ENCODE measurements at places on chromosomes 2 and 18. TPM values are rescaled to one million over a fixed set of nuclear protein-coding genes. Genes with fewer than 3 reads are reported as not detected.
A peak's percentile ranks its signal among the peaks of the same experiment; 100 is the strongest.

- no peaks in the 10 kb centered on the region for H3K36me3 ChIP-seq
- no peak overlapping the region for H3K4me3 ChIP-seq
- no peaks in the 10 kb centered on the region for H3K4me1 ChIP-seq
- H3K27me3 ChIP-seq = no peaks in the 10 kb centered on the region
These were observed 536.3 kb upstream of the GCFC2 start for GRCh38 chr2:76247006-76247405.

DNA sequence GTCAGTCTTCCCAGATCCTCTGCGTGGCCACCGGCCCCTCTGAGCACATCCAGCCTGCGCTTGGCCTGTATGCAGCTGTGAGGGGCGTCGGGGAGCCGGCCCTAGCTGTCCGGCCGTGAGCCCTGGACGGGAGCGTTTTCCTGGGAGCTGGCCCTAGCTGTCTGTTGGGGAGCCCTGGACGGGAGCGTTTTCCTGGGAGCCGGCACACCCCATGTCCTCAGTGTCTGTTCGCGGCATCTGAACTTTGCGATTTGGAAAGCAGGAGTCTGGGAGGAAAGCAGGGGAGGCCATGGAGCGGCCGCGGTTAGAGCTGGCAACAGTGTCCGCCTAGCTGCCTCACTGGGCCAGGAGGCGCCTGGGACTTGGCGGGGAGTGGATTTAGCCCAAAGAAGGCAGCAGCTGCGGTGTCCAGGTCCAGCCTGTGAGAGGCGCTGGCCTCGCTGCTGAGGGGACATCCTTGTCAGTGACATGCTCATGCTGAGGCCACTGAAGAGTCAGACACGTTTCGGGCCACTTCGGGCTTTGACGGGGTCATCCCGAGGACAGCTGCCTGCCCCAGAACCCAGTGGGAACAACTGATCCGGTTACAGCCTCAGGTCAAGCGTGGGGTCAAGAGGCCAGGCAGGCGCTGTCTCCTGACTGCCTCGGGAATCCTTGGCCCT is 75.8 kb downstream of the KCNG2 start:
- no peaks in the 10 kb centered on the region for H3K27me3 ChIP-seq
- H3K4me3 ChIP-seq = no peak overlapping the region

- no peaks in the 10 kb centered on the region for H3K27me3 ChIP-seq
- no peak overlapping the region for H3K27ac ChIP-seq
- no peak overlapping the region for H3K4me3 ChIP-seq
These were observed 372.7 kb upstream of the SOX11 start for GRCh38 chr2:5319493-5319892.

- H3K36me3 ChIP-seq = no peaks in the 10 kb centered on the region
- no peak overlapping the region for H3K4me3 ChIP-seq
- H3K4me1 ChIP-seq = no peaks in the 10 kb centered on the region
- no peaks in the 10 kb centered on the region for H3K27me3 ChIP-seq
- no peak overlapping the region for H3K27ac ChIP-seq
These were observed 41.8 kb downstream of the CNGA3 start for GRCh38 chr2:98388081-98388480.

GRCh38 chr2:61157371-61158003 is 4.5 kb upstream of the C2orf74 start:
- H3K4me1 ChIP-seq = no peaks in the 10 kb centered on the region
- peaks cover 14% of the 10 kb centered on the region for H3K36me3 ChIP-seq
- no peak overlapping the region for H3K4me3 ChIP-seq
- no peaks in the 10 kb centered on the region for H3K27me3 ChIP-seq

Gene MATN3
- 13.5 TPM for total RNA-seq

Gene DTNA
- 27.8 TPM for total RNA-seq

- no peaks in the 10 kb centered on the region for H3K27me3 ChIP-seq
- H3K4me1 ChIP-seq = no peaks in the 10 kb centered on the region
- no peaks in the 10 kb centered on the region for H3K36me3 ChIP-seq
- DNase-seq = peak; percentile 95
These were observed 1307.8 kb upstream of the TMEFF2 start for GRCh38 chr2:193502363-193503035.

- no peaks in the 10 kb centered on the region for H3K27me3 ChIP-seq
- H3K27ac ChIP-seq = no peak overlapping the region
- H3K36me3 ChIP-seq = no peaks in the 10 kb centered on the region
- no peak for DNase-seq
- no peak overlapping the region for H3K4me3 ChIP-seq
- peaks cover 3% of the 10 kb centered on the region for H3K4me1 ChIP-seq
These were observed 70.5 kb upstream of the PPP1CB start for GRCh38 chr2:28681158-28681571.

GRCh38 chr2:239225371-239225851 is 175.4 kb downstream of the HDAC4 start:
- H3K27ac ChIP-seq = no peak overlapping the region
- no peak for DNase-seq
- no peak overlapping the region for H3K4me3 ChIP-seq
- no peaks in the 10 kb centered on the region for H3K36me3 ChIP-seq
- no peaks in the 10 kb centered on the region for H3K27me3 ChIP-seq

DNA sequence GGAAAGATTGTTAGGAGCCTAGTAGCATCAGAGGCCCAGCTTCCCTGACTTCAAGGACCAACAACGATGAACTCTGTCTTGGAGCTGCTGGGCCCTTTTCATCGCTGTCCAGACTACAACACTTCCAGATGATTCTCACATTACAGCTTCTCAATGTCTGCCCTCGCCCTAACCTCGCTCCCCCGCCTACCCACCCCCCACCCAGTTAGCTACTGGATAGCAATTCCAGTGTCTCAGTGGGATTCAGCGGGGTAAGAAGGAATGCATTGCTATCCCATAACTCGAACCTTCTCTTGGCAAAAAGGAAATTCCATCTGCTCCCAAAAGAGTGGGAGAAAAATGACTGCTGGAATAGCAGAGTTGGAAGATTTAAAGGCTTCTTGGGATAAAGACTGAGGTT is 65.0 kb downstream of the RPL37A start:
- no peaks in the 10 kb centered on the region for H3K27me3 ChIP-seq
- DNase-seq = no peak
- H3K36me3 ChIP-seq = peaks cover 5% of the 10 kb centered on the region
- no peak overlapping the region for H3K27ac ChIP-seq
- no peak overlapping the region for H3K4me3 ChIP-seq
